ENCODE measurements at places on chromosomes 6 and 20.
A peak's percentile ranks its signal among the peaks of the same experiment; 100 is the strongest.

DNA sequence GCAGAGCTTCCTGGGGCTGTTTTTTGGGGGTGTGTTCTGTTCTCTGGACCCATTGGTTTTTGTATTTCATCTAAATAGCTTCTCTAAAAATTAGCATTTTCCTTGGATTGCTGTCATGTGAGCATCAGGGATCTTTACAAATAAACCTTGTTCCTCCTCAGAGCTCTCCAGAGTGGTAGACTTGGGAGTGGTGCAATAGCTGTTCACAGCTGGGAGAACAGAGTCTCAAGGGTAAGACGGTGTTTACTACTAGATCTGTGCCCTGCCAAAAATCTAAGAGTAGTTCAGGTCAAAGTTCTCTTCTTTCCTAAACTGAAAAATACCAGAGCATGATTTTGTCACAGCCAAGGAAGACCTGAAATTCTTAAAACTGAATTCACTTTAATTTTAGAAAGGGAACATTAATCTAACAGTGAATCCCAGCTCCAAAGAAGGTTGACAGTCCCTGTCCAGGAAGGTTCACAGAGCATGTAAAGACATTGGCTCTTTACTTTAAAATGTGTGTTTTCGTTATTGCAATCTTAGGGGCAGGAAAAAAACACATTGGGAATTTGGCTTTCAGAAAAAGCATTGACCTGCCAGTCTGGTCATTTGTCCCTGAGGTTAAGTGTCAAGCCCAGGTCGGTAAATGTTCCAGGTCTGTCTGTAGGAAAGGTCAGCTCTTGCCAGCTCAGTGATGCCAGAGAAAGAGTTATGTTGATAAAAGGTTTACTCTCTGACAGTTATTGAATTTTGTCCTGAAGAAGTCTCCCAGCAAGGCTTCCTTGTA is 43.3 kb downstream of the VAPB start:
- no peak for DNase-seq

GRCh38 chr6:125868252-125868651 is 77.5 kb downstream of the NCOA7 start:
- DNase-seq: no peak

DNA sequence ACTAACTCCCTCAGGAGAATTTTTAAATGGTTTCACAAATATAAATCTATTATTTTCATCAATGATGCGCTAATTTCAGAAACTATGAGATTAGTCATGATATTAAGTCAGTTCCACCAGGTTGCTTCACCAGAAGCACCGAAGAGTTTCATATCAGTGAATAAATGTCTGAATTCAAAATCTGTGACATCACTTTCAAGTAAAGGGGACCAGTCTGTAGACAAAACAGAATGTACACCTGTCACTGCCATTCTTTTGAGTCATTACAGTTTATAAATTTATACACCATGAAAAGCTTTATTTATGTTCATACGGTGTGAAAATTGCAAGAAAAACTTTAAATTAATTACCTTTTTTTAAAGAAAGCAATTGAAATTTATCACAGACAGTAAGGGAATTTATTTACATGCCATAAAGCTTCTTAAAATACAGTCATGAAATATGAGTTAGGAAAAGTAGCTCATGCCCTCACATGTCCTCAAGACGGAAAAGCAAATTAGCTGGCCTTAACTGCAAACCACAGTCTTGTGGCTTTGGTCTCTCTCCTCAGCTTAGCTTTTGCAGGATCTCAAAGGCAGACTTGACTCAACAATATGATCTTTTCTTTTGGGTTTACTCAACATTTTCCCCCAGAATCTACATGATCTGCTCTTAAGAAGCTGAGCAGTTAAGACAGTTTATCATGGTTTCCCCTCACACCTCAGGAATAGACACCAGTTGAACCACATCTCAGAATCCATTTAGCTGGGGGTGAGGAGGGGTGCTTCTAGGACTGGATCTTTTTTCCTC is 177.7 kb upstream of the MCHR2 start:
- DNase-seq: no peak

GRCh38 chr6:169253337-169254238 is at the start of gene THBS2:
Gene THBS2 (minus strand): TSS chr6:169253846. CDS start chr6:169250784, 3,062 bp downstream.
- DNase-seq: peak; percentile 80

DNA sequence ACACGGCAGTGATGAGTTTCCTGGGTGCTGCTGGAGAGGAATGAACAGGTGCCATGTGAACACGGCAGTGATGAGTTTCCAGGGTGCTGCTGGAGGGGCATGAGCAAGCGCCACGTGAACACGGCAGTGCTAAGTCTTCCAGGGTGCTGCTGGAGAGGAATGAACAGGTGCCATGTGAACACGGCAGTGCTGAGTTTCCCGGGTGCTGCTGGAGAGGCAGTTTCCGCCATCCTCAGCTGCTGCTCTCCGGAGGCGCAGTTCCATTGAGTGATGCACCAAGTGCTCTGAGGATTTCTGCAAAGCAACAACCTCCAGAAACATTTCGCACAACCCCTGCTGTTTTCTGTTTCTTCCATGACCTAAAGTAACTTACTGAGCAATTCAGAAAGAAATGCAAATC is 155.4 kb downstream of the SMOC2 start:
- no peak for DNase-seq

DNA sequence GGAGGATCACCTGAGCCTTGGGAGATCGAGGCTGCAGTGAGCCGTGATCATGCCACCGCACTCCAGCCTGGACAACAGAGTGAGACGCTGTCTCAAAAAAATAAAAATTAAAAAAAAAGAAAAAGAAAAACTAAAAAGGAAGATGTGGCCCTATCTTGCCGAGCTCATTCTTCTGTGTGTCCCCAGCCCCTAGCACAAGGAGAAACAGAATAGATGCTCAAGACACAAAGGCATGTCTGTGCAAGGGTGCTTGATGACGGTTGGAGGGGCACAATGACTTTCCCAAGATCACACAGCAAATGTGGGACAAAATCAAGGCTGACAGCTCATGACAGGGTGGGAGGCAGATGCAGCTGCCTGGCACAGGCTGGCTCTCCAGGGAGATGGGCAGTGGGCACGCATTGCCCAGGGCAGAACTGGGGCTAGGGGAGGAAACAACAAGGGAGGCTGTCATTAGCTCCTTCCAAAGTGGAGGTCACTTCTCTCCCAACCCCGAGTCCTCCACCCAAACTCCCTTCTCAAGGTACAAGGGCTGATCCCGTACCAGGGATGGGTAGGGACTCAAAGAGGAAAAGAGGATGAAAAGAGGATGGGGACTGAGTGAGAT is 775 bp upstream of the NRSN2 start:
- DNase-seq: no peak

GRCh38 chr6:143877584-143878271 is 13.5 kb downstream of the ZC2HC1B start:
- no peak for DNase-seq

DNA sequence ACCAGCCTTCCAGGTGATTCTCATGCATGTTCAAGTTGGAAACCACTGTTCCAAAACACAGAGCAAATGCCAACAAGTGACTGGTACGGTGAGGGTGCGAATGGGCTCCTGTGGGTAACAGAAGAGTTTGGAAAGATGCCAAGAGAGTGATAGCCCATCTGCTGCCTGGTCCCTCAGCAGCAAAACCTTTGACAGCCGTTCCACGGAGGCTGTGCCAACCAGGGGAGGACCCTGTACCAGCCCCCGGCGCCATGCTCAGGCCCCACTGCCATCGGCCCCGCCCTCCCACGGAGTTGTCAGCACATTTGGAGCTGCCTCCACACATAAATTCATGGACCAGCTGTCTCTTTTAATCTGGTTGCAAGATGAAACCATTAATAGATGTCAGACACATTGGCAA is 4.4 kb upstream of the PTPRT start:
- DNase-seq: no peak

DNA sequence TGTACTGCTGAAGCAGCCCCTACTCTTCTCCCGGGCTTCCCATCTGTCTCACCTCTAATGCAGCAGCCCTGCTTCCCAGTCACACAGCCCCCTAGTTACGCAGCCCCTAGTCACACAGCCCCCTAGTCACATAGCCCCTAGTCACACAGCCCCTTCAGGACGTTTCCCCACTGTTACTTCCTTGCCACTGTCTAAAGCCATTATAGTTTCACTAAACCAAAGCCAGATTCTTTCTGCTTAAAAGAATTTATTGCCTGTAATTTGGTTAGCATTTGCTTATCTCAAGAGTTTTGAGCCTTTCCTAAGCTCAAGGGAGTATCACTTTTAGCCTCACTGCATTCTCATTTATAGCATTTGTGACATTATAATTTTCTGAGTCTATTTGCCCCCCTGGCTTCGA is 127.9 kb downstream of the LMBRD1 start:
- DNase-seq: no peak

GRCh38 chr6:20932284-20932683 is 398.0 kb downstream of the CDKAL1 start:
- DNase-seq: no peak

DNA sequence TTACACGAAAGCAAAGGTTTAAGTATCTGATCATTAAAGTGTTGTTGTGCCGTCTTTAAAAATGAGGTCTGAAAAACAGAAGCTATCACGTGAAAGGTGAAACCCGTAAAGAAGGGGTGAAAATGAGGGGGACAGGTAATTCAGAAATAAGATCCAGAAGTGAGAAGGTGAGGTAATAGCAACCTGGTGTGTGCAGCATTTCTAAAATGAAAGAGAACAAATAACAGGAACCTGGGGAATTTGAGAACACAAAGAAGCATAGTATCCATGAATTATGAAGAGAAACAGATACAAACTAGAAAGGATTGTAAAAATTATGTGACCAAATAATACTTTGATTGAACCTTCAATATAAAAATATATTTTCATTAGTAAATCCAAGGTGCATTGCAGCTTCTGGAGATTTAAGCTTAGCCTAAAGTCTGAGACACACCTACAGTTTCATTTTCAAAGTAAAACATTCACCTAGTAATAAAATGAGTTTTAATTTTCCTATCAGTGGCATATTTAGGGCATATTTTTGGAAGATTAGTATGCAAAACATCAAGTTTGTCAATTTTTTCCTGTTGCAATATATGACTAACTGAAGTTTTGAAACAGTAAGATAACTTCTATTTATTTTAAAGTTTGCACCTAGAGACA is 1.4 kb downstream of the HEY2 start:
- no peak for DNase-seq

GRCh38 chr20:64131406-64131805 is 24.0 kb upstream of the NPBWR2 start:
- no peak for DNase-seq

DNA sequence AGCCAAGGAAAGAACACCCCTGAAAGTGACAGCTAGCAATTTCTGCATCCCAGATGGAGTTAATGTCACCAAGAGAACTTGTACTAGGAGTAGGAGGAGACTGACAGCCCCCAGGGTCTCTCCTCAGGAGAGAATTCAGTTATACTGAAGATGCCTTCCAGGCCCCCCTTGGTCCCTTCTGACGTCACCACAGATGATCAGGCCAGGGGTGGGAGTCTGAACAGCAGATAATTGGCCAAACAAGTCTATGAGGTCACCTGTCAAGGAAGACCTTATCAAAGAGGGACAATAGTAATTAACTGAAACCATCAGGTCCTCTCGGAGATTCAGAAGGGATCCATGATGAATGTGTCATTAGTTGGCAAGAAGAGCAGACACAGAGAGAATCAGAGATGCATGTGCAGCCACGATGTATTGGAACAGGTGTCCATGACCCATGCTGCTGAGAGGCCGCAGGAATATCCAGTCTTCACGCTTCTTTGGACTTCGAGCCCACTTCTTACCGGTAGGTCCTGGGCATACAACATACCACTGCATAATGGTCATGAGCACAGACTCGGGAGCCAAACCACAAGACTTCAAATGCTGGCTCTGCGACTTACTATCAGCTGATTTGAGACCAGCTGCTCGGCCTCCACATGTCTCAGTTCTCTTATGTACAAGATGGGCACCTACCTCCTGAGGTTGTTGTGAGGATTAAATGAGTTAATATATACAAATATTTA is 10.2 kb downstream of the TRIM10 start:
- no peak for DNase-seq

GRCh38 chr6:76852776-76853175 is 610.5 kb downstream of the HTR1B start:
- DNase-seq: no peak

DNA sequence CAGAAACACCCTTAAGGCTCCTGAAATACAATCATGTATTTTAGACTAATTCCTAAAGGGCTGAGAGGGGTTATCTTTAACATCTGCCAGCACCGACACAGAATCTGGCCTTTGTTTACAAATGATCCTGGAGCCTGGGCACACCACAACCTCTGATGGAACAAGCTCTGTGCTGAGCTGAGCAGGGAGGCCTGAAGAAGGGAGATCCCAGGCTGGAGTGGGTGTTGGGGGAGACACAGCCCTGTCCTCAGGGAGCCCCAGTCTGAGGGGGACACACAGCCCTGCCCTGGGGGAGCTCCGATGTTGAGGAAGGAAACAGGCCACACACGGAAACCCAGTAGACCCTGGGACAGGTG is 130.5 kb downstream of the VEGFA start:
- no peak for DNase-seq

DNA sequence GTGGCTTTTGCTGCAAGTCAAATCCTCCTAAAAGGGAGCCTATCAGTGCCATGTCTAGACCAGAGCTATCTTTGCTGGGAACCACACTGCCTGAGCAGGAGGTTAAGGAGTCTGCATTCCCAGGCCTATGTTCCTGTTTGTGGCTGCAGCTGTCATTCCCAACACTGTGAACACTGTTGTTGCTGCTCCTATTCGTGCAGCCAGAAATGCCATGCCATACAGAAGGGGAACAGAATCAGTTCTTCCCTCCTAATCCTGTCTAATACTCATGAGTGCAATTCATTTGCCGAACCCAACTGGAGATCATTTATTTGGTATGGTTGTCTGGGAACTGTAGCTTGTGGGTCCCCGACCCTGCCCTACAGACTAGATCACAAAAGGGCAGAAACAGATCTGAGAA is 406.5 kb upstream of the GJE1 start:
- no peak for DNase-seq

DNA sequence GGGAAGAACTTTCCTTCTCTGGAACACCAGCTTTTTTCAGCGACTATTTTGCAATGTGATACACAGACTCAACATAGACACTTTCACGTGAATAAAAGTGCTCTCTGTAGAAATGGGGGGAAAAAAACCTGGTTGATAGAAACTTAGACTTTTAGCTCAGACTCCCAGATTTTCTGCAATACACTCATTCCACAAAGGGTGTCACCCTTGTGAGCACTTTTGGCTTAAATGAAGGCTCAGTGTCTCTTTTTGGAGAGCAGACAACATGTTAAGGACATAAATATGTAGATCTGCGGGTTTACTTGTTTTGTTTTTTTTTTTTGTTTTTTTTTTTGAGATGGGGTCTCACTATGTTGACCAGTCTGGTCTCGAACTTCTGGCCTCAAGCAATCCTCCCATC is 579.6 kb downstream of the PTPRT start:
- DNase-seq: no peak

- no peak for DNase-seq
These were observed 44.4 kb upstream of the CSE1L start for GRCh38 chr20:49001741-49002140.

DNA sequence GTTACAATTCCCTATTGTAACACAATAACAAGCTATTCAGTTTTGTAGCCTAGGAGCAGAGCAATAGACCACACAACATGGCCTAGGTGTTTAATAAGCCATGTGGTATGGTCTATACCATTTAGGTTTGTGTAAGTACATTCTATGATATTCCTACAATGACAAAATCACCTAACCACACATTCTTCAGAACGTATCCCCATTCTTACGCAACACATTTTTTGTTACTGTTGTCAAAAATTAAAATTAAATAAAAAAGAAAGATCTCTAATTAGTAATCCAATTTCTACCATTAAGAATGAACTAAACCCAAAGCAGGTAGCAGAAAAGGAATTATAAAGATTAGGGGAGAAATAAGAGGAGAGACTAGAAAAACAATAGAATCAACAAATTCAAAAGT is 44.0 kb downstream of the RANBP9 start:
- DNase-seq: no peak

GRCh38 chr6:113860181-113860955 is 3.2 kb downstream of the MARCKS start:
- DNase-seq: peak; percentile 63
